ENCODE measurements at places on chromosomes 13 and 19.

GRCh38 chr19:57010541-57010940, 109.2 kb upstream of the USP29 start:
- no peak for DNase-seq

GRCh38 chr13:37597477-37598025, 1.0 kb downstream of the POSTN start:
- DNase-seq = no peak

DNA sequence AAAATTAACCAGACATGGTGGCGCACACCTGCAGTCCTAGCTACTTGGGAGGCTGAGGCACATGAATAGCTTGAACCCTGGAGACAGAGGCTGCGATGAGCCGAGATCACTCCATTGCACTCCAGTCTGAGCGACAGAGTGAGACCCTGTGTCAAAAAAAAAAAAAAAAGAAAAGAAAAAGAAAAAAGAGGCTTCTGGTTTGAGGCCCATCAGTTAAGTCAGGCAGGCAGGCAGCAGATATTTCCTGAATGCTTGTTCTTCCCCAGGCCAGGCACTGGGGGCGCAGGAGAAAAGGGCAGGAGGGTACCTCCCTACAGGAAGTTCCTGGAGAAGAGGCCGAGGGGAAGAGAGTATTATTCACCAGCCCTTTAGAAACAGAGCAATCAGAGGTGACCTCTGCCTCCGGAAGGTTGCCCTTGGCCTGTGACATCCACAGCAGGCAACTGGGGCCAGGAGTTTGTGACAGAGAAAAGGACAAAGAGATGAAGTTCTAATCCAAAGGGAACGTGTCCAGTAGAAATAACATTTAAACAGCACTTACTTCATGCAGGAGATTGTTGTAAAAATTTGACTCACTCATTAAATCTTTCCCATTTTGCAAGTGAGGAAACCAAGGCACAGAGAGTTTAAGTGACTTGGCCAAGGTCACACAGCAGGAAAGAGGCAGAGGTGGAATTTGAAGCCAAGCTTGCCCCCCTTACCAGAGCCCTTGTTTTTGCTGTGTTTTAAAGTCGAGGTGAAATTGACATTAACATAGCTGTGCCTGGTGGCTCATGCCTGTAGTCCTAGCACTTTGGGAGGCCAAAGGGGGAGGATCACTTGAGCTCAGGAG, 4.3 kb upstream of the RLN3 start:
- peak; percentile 18 for DNase-seq

DNA sequence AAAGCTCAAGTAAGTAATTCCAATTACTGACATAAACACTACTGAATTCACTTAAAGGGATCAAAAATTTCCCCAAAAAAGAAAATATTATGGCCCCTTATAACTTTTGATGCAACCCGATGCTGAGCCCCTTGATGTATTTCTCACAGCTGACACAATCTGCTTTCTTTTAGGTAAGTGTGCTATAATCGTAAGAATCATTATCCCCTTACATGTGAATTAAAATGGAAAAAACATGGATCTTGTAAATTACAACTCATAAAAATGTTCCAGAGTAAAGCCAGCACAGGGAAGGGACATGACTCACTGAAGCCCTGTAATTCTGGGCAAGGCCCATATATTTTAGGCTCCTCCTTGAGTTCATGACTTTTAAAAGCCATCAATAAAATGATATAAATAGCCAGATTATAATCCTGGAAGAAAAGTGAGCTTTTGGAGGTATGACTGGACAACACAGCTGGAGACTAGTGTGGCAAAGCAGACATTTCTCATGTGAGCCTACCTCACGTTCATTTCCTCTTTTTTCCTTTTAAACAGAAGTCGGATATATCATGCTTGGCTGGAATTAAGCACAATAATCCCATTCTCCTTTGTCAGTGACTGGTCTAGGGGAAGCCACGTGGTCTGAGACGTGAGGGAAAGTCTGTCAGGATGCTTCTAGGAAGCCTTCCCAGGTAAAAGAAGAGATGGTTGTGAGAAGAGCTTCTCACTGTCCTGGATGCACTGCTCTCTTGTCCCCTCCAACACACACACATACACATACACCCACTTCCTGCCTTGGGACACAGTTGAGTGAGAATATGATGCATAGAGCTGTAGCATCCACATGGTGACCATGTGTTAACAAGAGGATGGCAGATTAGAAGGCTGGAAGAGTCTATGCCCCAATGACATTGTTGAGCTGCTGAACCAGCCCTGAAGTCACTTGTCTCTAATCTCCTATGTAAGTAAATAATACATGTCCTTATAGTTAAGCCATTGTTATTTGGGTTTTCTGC, 165.4 kb downstream of the RGCC start:
- no peak for DNase-seq

DNA sequence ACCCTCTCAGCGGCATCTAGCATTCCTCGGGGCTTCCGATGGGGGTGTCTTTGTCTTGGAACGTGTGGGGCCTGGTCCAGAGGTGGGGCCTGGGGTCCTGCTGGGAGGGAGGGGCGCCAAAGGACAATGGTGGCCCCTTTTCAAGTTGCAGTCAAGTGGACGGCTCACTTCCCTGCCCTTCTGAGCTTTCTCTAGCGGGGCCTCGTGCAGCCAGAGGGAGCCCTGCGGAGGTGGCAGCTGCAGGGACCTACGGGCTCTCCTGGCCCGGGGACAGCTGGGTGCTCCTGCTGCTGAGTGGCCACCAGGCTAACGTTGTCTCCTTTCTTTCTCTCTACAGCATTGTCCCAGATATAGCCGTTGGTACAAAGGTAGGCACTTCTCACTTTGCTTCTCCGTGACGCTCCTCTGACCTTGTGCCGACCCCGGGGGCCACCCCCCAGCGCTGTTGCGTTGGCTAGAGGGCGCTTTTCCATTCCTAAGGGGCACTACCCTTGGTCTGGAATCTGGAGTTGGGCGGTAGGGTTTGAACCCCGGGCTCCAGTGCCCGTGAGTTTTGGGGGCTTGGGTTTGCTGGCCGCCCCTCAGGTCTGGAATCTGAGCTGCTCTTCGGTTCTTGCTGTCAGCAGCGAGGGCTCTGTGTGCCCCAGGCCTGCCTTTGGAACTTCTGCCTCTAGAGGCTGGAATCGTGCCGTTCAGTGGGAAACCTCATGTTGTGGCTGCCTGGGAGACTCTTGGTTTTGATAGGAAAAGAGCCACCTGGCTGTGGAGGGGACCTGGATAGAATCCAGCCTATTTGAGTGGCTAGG, 2.0 kb downstream of the PTBP1 start:
- DNase-seq = peak; percentile 11

DNA sequence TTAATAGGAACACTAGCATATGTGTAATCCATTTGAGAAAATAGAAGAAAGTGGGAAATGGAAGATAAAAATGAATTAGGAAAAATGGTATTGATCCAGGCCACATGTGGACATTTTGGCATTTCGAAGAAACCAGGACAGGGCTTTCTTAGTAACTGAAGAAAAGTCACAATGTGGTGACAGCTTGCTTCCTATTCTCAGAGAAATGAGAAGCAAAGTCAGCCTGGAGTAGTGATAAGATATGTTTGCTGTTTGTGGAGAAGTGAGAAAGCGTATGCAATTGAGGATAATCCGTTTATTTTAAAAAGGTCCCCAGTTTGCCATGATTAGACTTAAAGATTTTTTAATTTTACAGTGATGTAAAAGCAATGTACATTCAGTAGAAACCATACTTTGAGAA, 127.9 kb downstream of the SLITRK6 start:
- no peak for DNase-seq

DNA sequence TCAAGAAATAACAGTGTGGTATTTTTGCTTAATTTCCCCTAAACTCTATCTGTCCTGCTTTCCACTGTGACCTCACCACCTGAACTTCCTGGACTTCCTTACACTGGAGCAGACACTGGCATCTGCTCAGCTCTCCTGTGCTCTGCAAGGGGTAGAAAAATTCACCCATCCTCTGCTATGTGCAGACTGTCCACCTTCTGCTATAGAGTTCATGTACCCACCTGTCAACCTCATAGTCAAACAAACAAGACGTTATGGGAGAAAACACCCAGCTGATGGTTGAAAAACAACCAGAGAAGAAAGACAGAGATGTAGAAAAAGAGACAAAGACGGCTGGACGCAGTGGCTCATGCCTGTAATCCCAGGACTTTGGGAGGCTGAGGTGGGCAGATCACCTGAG, 12.2 kb downstream of the LAIR1 start:
- DNase-seq = no peak

All from NCI-H1694 treated with DMSO at 0.1 percent for 48 hours (cell line).